ENCODE measurements at places on chromosomes 3 and 15.

DNA sequence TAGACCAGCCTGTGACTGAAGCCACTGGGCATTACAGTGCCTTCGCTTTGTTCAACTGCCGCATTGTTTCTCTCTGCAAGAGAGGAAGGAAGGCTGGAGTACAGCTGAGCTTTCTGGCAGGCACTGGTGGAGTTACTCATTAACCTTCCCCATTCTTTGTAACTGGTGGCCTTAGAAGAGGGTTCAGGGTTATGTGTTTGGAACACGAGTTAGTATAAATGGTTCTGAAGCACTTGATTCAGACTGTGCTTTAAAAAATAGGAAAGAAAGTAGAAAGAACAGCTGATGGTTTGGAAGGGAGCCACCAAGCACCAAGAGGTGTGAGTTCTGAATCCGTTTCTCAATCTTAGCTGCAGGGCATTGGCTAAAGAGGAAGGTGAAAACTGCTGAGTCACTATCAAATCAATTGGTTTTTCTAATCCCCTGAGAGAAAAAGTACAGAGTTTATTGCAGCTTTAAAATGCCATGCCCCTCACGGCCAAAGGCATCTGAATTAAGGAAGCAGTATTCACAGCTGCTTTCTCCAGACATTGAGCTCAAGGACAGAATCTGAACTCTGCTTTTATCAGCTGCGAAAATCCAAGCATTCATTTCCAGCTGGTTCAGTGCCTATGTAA, 3.6 kb downstream of the HGD start:
- DNase-seq = peak; percentile 83

- no peak for DNase-seq
Observed at GRCh38 chr3:151296226-151296625, 17.9 kb upstream of the P2RY14 start.

GRCh38 chr15:27796405-27797320, 302.5 kb downstream of the OCA2 start:
- no peak for DNase-seq

- DNase-seq = no peak
Observed at GRCh38 chr3:106208251-106208650, 339.4 kb upstream of the CBLB start.

- peak; percentile 84 for DNase-seq
Observed at GRCh38 chr3:32143849-32144757, 37.7 kb downstream of the GPD1L start.

- no peak for DNase-seq
Observed at GRCh38 chr3:152315623-152316022, 46.9 kb downstream of the MBNL1 start.

- DNase-seq = peak; percentile 6
Observed at GRCh38 chr3:194632809-194633348, 340 bp downstream of the TMEM44 start.

- DNase-seq = no peak
Observed at GRCh38 chr3:46642971-46643370, 30.6 kb downstream of the FAM240A start.

DNA sequence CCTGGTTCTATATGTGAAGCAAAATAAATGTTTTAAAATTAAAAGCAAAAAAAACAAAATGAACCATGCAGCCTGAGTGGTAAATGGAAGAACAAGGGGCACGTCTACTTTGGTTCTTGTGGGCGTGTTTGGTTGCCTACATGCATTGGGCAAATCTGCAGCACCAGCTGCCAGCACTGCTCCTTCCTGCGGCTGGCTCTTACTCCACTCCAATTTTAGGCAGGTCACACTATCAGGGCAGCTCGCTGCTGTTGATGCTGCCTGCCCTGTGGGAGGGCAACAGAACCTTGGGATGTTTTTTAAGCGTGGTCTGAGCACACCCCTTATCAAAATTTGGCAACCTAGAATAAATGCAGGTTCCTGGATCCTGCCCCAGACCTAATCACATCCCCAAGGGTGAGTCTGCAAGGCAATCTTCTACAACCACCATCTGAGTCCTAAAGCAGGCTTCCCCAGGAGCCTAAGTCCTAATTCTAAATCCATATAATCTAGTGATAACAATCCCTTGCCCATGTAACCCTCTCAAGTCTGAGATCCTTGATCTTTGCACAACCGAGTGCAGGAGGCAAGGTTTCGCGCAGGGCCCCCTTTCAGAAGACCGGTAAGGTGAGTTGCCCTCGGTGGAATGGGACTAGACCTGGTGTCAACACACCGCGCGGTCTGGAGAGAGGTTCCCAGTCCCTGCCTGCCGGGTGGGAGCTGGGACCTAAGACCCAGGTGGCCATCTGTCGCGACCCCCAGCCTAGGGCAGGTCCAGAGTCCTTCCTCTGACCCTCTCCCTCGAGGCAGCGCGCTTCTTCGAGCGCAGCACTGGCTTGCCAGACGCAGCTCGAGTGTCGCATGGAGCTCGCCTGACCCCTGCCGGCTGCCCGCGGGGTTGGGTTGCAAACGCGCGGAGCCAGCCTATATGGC, 15.9 kb downstream of the IVD start:
- DNase-seq = peak; percentile 57

GRCh38 chr3:114363554-114364202, 69.8 kb downstream of the TIGIT start:
- no peak for DNase-seq

- DNase-seq = peak; percentile 62
Observed at GRCh38 chr15:69074001-69074842, 59.7 kb downstream of the NOX5 start.

- DNase-seq = no peak
Observed at GRCh38 chr3:58419780-58420507, 13.7 kb downstream of the PDHB start.

DNA sequence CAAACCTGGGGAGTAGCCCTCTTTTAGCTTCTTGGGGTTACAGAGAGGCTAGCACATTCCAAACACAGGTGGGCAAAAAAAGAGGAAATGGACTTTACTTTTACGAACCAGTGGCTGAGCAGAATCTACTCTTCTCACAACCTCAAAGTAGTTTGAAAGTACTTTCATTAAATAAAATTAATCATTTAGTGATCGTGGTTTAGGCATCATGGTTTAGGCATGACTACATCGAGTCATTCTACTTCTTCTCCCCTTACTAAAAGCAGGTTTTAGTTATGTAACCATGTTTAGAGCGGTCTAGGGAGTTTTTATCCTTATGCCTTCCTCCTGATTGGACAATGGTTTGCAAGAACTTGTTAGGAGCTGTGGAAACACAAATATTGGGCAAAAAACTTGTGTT, 2.5 kb upstream of the GREM1 start:
- DNase-seq = peak; percentile 9

- DNase-seq = no peak
Observed at GRCh38 chr3:128242818-128243601, 89.7 kb downstream of the EEFSEC start.

DNA sequence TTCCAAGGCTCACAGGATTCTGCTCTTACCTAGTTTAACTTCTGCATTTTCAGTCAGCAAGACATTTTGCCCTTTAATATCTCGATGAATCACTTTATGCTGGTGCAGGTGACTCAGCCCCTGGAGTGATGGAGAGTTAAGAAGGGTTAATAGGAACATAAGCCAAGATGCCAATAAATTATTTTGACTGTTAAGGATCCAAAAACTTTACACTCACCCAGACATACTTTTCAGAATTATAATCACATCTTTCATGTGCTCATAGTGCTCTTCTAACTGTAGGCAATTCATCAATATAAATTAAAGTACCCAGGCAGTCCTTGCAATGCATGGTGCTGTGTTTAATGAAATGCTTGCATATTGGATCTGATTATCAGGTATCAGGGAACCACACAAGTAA, 164.1 kb upstream of the SLC2A2 start:
- peak; percentile 41 for DNase-seq

- no peak for DNase-seq
Observed at GRCh38 chr15:68380456-68380855, 51.5 kb downstream of the ITGA11 start.

DNA sequence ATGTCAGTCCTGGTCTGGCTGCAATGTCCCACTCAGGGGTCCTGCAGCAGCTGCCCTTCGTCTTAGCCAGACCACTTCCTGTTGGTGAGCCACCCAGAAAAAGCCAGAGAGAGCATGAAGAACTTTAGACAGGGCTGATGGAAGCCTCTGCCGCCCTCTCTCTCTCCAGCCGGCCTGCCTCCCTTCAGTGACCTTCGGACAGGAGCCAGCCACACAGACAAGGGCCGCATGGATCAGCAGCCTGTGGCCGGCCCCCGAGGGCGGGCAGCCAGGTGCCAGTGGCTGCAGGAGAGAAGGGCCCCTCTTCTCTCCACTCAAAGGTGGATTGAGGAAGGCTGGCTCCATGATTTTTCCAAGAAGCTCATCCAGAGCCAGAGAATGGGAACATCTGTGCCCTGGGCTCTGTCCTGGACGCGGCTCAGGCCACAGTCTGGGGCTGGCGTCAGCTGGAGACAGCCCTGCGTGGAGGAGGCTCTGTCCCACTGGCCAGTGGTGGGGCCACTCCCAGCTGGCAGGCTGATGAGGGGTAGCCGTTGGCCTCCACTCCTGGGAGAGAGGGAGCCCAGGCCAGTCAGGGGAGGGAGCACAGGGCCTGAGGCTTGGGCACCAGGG, 42.9 kb downstream of the ISG20 start:
- no peak for DNase-seq

- DNase-seq = no peak
Observed at GRCh38 chr3:32973982-32974381, 22.5 kb downstream of the CCR4 start.

- no peak for DNase-seq
Observed at GRCh38 chr3:195597848-195598247, 14.1 kb upstream of the APOD start.

- no peak for DNase-seq
Observed at GRCh38 chr3:72058493-72059081, 273.6 kb upstream of the PROK2 start.

GRCh38 chr3:195755791-195756676, 35.3 kb downstream of the MUC20 start:
- DNase-seq = no peak

- DNase-seq = peak; percentile 49
Observed at GRCh38 chr3:72123908-72124441, 339.0 kb upstream of the PROK2 start.

GRCh38 chr3:133882986-133883586, 12.6 kb downstream of the RAB6B start:
- no peak for DNase-seq

DNA sequence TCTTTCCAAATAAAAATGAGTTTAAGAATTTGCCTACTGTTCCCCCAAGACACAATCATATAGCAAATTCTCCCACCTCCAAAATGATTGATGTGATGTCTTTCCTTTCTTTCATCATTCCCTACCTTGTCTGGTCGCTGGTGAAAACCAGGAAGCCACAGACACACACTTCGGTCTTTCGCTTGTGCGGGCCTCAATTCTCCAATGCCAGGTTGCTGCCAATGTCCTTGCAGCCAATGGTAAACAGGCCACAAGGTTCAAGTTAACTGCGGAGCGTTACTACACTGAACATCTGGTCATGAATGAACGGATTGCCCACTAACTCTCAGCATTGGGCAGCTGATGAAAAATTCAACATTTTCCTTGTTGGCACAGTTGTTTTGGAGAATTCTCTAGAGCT, 192.2 kb downstream of the FOXP1 start:
- no peak for DNase-seq

- no peak for DNase-seq
Observed at GRCh38 chr3:63467392-63467791, 185.1 kb upstream of the SNTN start.

DNA sequence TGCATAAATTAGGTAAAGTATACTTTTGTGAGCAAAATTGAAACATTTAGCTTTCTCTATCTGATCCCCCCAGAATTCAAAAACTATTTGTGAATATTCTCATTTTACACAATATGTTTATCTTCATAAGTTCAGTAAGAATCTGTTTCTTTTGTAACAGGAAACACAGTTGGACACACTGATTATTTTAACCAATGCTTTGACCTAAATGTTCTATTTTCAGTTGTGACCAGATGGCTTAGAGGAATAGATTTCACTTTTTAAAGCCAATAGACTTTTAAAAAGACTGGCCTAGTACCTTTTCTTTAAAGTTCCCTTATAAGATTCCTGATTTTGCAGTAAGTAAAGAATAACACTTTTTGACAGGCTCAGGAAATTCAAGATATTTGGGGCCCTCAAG, 74.0 kb upstream of the STRIT1 start:
- DNase-seq = no peak

GRCh38 chr3:184241141-184241446, 7.7 kb downstream of the ALG3 start:
- DNase-seq = no peak

DNA sequence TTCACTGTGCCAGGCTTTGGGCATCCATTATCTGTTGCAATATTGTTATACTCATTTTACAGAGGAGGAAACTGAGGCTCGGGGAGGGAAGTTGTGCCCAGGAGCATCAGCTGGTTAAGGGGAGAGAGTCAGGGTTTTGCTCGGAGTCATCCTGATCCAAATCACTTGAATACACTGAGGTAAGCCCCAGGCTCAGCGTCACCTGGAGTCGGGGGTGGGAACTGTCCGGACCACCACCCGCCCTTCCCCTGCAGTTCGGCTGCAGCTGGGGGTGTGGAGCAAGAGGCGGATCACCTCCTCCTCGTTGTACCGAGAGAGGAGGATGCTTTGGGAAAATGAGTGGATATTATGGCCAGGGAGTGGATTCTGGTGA, 646 bp downstream of the HRH1 start:
- no peak for DNase-seq

DNA sequence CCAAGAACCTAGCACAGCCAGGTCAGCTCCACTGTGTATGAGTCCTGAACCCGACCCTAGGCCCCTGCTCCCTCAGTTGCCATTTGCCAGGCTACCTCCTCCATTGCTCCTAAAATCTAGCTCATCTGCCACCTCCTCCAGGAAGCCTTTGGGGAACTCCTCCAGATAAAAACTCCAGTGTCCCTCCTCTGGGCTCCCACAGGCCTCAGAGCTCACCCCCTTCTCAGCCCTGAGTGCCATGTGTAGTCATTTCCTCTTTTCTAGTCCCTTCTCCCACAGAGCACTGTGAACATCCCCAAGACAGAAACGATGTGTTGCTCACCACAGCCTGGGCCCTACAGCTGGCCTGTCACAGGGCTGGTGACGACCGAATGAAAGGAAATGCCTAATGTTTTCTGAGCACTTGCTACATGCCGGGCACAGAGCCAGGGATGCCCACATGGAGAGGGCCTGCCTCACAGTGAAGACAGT, 61.0 kb downstream of the IQSEC1 start:
- DNase-seq = no peak

- peak; percentile 43 for DNase-seq
Observed at GRCh38 chr15:92097474-92098178, 244.1 kb downstream of the SLCO3A1 start.
